HFFc6 (cell line): ENCODE measurements at places on chromosomes 2 and 18.

DNA sequence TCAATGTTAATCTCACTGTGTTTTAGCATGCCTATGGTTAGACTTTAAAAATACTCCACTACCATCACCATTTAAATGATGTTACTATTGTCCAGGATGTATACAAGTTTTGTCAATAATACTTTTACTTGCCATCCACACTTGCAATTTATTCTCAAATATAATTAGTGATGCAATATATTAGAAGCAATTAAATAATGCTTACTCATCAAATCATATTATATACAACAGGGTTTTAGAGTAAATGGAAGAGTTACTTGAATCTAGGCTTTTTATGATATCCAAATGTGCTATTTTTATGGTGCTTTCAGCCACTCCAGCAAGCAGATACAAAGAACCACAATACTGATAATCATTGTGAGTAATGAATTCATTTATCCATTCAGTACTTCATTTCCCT, 461.1 kb downstream of the TMEM182 start:
- DNase-seq: no peak

- no peak for DNase-seq
Measured at GRCh38 chr2:694174-694573, 17.0 kb upstream of the TMEM18 start.

DNA sequence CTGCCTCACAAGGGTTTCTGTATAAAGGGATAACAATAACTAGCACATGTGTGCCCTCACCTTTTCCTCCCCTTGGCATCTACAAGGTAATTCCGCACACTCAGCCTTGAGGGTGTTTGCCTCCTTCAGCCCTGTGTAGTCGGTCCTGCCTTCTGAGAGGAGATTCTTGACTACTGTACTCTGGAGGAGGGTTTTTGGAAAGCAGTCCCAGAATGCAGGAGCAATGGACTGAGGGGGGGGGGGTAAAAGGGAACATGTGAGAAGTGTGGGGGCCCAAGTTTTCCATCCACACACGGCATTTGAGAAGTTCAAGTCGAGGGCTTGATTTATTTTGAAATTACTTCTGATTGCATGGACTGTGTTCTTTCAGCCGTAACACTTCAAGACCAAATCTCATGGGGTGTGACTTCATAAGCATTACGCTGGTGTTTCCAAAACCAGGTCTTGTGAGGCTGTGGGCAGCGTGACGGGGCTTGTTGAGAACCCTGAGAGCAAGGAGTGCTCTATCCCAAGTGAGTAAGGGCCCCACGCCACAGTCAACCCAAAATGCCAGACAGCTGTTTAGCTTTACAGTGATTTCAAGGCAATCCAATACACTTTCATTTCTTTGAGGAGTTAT, 198.7 kb upstream of the MEIS1 start:
- no peak for DNase-seq

GRCh38 chr2:157345647-157346389, 20.2 kb upstream of the ERMN start:
- no peak for DNase-seq

DNA sequence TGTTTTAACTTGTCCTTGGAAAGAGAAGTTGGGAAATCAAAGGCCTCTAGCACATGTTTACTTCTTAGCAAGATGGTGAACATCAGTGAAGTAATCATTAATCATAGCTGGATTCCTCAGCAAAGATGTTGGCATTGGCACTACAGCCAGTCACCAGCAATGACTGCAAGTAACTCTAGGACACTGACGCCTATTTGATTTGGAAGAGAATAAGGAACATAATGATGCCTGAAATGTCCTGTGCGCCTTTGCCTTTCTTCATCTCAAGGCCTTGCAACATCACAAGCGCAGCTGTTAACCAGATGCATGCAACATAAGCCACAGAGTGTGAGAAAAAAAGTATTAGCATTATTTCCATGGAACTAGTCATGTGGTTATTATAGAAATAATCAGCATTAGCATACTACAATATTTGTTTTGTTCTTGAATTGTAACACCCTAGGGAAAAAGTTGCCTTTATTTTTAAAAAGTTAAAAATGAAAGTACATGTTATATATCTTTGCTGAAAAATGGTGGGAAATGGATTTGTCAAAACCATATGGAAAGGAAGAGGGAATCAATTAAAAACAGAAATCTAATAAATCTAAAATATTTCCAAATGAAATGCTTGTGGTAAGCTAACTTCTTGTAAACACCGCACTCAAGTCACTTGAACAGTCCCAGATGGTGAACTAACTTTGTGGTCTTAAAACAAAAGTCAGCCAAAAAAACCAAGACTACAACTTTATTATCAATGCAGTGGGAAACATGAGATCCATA, 55.6 kb downstream of the THADA start:
- peak; percentile 81 for DNase-seq

DNA sequence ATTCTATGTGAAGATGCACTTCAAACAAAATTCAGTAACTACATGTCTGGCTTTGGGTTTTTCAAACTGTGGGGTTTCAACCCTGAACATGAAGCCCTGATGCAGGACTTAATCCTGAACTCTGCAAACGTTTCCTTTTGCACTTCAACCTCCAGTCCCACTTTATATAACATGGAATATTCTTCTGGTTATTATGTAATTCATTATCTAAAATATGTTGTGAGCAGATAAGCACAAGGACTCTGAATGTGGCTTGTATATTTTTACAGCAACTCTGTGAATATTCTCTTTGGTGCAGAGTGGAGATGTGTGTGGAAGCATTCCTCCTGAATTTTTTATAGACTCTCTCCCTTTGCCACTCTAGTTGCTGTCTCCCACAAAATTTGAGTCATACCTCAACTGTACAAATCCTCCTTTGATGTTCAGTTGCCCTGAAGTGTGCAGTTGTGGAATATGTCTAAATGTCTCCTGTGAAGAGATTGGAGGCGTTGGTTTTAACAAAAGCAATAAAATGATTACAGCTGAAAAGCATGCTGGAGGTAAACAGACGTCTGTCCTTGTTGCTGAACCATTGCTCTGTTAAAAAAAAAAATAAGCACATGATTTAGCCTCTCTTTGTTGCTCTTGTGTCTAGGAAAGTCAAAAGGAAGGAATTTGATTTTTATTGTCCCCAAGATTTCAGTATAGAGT, 205.1 kb upstream of the NRP2 start:
- DNase-seq: peak; percentile 40

DNA sequence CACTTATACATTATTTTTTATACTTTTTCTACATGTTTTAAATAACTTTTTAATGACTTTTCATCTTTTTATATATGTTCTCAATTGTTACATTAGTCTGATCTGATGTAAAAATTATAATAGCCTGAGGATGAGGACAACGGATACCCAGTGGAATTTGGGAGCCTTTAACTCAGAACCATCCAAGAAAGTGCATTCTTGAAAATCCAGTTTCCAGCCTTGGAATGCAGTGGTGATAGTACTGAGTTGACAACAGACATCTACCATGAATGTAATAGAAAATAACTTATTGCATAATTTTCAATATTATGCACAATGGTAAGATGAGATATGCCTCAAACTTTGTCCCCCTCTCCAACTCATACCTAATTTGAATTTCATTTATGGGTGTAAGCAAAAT, 120.7 kb upstream of the ZC3H15 start:
- DNase-seq: no peak

GRCh38 chr2:9341337-9341887, 81.9 kb downstream of the ITGB1BP1 start:
- no peak for DNase-seq

GRCh38 chr2:170812710-170813600, 3.7 kb upstream of the GAD1 start:
- DNase-seq: peak; percentile 76

GRCh38 chr18:13934676-13935075, 19.3 kb upstream of the MC2R start:
- DNase-seq: no peak

DNA sequence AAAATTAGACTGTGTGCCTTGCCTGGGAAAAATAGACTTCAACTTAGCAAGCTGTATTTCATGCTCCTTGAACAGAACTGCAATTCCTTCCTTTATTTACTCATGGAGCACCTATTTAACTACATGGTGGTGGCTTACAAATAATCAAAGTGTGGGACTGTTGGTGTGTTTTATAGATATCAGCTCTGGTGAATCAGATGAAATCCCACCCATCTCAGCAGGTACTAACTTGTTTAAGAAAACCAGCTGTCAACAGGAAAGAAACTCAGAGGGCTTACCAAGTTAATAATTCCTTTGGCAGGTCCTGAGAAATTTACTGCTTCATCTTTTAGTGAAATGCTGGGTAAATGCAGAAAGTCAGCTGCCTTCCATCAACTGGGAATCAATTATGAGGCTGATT, 830.6 kb downstream of the SLC4A3 start:
- DNase-seq: no peak

GRCh38 chr2:171238946-171239345, 78.3 kb upstream of the TLK1 start:
- no peak for DNase-seq
